ENCODE measurements at places on chromosomes 12 and 14.
A peak's percentile ranks its signal among the peaks of the same experiment; 100 is the strongest.

DNA sequence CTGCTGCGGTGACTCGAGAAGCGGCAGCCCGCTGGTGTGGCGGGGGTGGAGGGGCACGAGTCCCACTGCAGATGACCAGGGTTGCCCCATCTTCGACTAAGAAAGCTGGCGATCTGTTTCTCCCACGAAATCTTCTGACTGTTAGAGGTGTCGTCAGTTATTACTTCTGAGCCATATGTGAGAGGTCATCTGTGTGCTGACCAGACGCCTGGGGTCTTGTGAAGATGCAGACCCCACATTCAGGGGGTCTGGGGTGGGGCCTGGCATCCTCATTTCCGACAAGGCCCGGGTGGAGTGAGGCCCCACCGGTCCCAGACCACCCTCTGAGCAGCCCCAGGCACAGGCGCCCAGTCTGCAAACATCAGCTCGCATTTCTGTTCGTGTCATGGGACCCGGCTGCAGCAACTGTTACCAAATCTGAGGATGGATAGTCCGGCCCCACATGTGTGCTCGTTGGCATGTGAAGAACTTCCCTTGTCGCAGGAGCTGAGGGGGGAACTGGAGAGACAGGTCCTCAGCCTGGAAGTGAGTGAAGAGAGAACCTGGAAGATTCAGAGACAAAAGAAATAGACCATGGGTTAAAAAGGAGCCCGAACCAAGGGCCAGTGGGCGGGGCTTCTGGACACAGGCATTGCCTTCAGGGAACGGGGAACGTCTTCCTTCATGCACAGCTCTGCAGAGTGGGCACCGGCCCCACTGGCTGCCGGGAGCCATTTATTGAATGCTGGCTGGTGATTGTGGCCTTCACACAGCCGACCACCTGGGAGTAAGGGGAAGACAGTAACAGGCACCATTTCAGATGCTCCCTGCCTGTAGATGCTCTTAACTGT, 135.2 kb downstream of the ADGRD1 start:
- no peak for DNase-seq

GRCh38 chr12:50665170-50665569, 98.7 kb upstream of the ATF1 start:
- no peak for DNase-seq

GRCh38 chr12:131833896-131834641, 5.9 kb downstream of the MMP17 start:
- DNase-seq, result no peak

GRCh38 chr14:97301931-97302559, 504.9 kb downstream of the VRK1 start:
- no peak for DNase-seq

- no peak for DNase-seq
Observed at GRCh38 chr12:62750941-62751809, 183.8 kb downstream of the PPM1H start.

- no peak for DNase-seq
Observed at GRCh38 chr14:89266754-89267153, 150.3 kb downstream of the FOXN3 start.

DNA sequence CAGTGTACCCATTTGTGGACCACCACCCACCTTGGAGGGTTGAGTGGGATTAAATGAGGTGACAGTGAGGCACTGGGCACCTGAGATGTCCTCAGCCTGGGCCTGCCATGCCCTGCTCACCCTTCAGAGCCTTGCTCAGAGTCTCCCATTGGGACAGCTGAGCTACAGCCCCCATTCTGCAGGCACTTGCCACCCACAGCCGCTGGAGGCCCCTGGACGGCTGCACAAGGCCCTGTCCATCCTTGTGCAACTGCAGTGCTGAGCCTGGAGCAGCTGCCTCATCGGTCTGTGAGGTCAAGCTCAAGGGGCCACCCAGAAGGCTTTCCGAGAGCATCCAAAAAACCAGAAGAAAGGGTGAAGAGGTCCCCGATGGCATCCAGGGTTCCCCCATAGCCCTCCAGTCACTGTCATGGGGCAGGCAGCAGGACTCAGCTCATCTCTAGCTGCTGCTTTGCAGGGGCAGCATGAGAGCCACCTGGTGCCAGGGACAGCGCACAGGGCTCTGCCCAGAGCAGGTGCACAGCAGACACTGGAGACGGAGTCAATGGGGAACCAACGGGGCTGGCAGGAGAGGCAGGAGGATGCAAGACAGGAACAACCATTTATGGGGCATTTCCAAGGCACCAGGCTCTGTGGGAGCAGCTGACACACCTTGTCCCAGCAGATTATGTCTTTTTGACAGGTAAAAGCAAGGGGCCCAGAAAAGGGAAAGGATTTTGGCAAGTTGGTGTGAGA, 84.6 kb downstream of the ARL6IP4 start:
- DNase-seq, result no peak

- DNase-seq, result no peak
Observed at GRCh38 chr12:15677228-15677627, 112.0 kb downstream of the EPS8 start.

- DNase-seq, result no peak
Observed at GRCh38 chr14:94088516-94088915, 7.4 kb downstream of the IFI27L1 start.

- no peak for DNase-seq
Observed at GRCh38 chr12:117547209-117547608, 185.8 kb upstream of the NOS1 start.

GRCh38 chr14:67806246-67806645, 10.1 kb downstream of the ZFYVE26 start:
- DNase-seq, result no peak

DNA sequence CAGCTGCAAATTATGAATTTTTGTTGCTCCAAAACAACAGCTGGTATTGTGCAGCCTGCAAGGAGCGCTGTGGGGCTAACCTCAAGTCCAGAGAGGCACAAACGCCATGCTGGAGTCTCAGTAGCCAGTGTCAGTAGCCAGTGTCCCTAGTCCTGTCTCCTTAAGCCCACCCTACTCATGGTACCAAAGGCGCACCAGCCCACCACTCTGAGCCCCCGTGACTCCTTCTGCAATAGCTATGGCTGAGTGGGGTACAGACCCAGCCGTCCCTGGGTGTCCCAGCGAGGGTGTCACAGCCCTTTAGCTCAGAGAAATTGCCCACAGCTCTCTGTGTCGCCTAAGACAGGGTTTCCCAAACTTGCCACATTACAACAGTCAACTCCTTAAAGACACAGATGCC, 65.2 kb downstream of the ARL6IP4 start:
- no peak for DNase-seq

- DNase-seq, result peak; percentile 48
Observed at GRCh38 chr14:91252871-91253794, 8.6 kb upstream of the GPR68 start.

DNA sequence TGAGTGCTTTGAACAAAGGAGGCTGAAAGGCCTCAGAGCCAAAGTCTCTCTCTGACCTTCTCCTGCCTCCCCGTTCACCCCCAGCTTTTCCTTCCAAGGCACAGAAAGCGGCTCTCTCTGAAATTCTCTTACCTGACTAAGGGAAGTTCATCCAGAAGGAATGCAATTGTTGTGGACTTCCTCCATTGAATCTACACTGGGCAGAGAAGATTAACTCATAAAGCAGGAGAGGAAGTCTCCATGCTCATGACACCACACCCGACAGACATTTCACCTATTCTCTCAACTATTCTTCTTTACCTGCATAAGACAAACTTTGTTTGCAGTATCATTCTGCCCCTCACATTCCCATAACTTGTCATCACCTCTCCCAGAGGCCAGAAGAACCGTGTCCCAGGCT, 129.3 kb upstream of the CCDC175 start:
- DNase-seq, result no peak

- no peak for DNase-seq
Observed at GRCh38 chr12:26808766-26809476, 24.1 kb downstream of the ITPR2 start.

- DNase-seq, result peak; percentile 55
Observed at GRCh38 chr14:74882103-74882920, 596 bp downstream of the DLST start.

DNA sequence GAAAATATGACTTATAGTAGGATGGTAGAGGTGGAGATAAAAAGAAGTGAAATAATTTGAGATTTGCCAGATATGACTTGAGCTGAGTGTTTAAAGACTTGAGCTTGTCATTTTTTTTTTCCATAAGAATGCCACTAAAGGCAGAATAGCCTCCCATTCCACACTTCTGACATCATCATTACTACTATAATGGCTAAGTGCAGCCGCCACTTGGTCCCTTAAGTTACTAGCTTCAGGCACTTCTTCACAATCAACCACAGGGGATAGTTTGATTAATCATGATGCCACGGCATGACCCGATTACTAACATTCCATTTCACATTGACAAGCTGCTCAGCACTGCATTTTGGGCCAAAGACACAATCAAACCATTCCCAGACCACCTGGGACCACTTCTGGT, 127.9 kb downstream of the EFCAB11 start:
- no peak for DNase-seq

- DNase-seq, result no peak
Observed at GRCh38 chr14:94045101-94045500, 19.0 kb downstream of the OTUB2 start.

DNA sequence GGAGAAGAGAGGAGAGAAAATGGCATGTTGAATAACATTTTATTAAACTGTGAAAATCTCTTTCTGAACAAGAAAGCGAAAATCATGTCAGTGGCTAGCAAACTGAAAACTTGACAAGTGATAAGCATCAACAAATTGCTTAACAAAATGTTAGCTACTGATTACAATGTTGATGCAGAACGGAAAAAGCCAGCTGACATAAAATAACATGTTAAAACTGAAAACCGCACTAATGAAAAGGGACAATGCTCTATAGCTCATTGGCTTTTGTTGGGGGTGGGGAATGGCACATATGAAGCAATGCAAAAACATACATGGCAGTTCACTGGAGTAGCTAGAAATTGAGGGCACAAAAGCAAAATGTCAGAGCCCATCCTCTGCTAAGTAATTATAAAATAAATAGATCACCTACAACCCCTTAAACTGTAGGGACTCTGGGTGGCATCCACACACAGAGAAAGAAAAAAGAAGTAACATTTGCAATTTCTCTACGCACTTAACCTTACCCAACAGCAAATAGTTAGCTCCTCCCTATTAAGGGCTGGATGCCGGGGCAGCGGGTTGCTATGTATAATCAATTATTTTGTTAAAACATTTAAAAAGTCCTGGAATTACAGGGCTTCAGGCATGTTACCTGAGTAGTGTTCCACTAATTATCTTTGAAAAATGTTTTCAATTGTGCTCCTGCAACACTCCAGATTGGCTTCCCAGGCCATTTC, 129.2 kb upstream of the USP15 start:
- DNase-seq, result no peak

- DNase-seq, result no peak
Observed at GRCh38 chr14:100083706-100084105, 18.5 kb downstream of the EVL start.

DNA sequence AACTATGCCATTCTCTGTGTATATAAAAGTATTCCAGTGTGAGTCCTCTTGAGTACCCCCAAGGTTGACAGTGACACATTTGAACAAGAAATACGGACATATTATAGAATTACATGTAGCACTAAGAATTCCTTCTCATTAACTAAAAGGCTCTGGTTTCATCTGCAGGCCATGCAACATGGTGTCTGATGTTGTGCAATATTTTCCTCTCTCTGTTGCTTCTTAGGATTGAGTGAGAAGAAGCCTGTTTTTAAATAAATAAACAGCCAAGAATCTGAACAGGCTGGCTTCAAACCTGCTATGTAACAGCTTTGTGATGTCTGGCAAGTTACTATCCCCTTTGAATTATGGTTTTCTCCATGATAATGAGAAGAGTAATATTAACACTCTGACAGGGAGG, 22.2 kb upstream of the CCER1 start:
- DNase-seq, result no peak

GRCh38 chr14:28651148-28651547, 115.4 kb upstream of the FOXG1 start:
- no peak for DNase-seq

GRCh38 chr12:52802442-52802841, 6.5 kb upstream of the KRT3 start:
- no peak for DNase-seq

DNA sequence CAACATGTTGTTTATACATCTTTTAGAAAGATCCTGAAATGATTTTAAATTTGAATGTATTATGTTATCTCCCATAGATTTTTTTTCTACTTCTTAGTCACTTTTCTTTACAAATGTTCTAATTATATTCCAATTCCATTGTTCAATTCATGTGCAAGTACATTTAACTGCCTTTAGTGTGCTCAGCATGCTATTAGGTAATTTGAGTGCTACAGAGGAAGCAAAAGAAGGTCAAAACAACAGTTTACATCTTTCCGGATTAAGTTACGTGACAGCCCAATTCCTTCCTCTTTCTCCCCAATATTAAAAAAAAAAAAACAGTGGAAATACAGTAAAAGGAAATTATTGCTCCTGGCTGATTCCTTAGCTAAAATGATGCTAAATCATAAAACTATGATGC, 98.3 kb downstream of the RTN1 start:
- DNase-seq, result no peak

GRCh38 chr12:9346866-9347327, 138.7 kb upstream of the PZP start:
- no peak for DNase-seq

DNA sequence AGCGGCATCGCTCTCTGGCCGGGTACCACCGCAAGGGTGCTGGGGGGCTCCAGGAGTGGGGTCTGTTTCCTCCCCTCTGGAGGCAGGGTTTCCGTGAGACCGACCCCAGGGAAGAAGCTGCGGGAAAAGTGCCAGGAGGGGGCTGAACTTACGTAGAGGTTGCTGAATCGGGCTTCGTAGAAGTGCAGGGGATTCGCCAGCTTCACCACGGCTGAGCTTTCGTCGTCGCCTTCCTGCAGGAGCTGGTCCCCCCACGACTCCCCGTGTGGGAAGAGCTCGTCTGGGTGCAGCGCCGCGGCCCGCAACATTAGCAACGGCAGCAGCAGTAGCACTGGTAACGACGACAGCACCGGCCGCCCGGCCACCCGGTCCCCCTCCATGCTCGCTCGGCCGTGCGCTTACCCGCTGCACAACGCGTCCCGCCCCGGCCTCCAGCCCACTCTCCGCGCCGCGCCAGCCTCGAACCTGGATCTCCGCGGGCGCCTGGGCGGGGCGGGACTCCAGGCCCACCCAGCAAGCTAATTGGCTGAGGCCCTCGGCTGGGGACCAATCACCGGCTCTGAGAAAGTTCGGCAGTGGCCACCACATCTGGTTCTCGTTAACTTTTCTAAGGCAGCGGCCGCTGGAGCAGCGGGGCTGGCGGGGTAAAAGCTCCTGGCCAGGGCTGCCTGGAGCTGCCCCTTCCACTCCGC, at the start of gene NID2:
Gene NID2, minus strand, starts transcription at position 445 of the 692 bp plus-strand sequence. Its CDS starts 65 bp downstream, at position 380.
- DNase-seq, result peak; percentile 34

GRCh38 chr12:1848146-1848545, 27.8 kb downstream of the LRTM2 start:
- no peak for DNase-seq

All from CD4-positive, alpha-beta T cell treated with Interleukin-15 for 1 hour (primary cell).